ENCODE measurements at places on chromosomes 2 and 18.

- no peak for DNase-seq
Observed at GRCh38 chr2:232838406-232838874, 31.6 kb upstream of the SNORC start.

DNA sequence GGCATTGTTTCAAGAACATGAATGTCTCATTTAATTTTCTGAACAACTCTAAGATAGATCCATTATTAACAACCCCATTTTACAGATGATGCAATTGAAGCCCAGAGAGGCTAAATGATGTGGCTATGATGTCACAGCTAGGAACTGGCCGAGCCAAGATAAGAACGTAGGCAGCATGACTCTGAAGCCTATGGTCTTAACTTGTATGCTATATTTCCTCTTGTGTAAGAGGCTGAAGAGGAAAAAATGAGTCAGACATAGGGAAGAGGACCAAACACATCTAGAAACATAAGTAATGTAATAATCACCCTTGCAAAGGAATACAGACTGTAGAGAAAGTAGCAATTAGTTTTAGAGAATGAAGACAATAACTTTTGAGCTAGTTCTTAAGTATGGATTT, 416.8 kb downstream of the FIGN start:
- no peak for DNase-seq

DNA sequence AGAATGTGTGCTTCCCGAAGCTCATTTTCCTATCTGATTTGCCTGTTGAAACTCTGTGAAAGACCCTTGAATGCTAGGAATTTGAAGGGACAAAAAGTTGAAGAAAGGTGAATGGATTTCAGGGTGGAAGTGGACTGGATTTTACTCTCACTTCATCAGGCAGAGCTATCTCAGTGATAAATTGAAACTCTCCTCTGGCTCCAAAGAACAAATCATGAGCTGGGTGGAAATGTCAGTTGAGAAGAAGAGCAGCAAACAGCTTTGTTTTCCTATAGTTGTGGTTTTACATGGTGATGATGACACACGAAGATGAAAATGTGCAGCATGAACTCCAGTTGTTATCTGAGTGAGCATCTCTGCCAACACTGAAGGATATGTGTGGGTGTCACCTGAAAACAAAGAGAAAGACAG, 34.4 kb downstream of the CD28 start:
- DNase-seq: no peak

GRCh38 chr2:78979380-78980151, 45.9 kb upstream of the REG3G start:
- DNase-seq: no peak

DNA sequence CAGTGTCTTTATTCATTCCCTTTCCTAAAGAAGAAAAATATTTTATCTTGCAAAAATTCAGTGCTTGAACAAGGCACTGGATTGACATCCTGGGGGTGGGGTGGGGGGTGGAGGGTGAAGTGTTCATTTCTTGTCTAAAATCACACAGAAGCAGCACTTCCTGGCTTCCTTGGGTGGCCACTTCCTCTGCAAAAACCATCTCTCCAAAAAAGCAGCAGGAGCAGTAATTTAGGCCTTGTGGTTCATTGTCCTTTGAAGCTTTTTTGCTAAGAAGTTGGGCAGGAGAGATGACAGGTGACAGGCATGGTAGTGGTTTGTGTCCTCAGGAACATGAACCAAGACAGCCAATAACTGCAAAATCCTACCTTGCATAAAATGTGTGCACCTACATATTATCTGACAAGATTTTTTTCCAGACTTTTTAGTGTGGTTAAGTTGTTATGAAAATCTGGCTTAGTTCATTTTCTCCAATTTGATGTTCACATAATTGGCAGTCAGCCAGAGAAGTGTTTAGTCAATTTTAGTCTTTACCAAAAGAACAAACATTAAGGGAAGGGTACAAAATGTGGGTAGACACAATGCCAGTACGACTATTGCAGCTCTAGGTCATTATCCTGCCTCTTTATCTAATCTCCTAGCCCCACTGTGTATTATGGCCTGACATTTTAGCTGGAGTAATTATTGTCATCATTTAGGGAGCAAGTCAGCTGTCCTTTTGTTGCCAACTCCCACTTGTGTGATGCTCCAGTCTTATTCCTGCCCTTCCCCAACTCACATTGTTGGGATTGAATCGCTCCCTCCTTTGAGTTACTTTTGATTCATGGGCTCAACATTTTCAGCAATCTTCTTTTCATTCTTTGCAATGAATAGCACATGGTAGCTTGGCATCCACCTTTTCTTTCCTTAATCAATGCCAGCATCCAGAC, 177.2 kb downstream of the MYO3B start:
- no peak for DNase-seq

DNA sequence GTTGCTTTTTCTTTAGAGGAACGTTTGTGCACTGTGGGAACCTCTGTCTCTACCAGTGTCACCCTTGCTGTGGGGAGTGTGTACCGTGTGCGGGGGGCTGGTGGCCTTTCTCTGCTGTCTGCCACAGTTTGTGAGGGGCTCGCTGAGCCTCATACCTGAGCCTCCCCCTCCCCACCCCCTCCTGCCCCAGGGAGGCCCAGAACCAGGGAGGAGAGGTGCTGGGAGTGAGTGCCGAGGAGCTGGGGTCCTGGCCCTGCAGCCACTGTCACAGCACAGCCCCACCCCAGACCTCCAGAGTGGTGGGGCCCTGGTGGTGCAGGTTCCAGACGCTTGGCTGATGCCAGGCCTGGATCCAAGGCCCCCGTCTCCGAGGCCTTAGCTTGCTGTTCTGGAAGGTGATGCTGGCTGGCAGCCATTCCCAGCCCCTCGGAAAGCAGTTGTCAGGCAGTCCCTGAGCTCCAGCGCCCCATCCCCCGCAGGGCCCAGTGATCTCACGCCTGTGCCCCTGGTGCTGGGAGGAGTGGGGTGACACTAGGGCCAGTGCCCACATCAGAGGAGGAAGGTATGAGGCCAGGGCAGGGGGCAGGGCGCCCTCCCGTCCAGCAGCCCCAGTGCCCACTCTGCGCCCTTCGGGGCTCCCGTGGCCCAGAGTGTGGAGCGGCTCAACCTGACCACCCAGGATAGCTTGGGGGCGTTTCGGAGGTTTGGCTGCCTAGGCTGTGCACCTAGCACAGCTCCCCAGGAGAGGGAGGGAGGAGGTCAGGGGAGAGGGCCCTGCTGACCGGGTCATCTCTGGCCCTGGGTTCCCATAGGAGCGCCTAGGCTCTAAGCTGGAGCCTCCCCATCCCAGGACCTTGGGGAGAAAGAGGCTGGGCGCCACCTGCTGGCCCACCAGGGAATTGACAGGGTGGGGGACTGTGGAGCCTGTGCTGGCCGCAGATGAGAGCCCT, 53.0 kb upstream of the ALPP start:
- DNase-seq: no peak

Measured in NCI-H1417 treated with DMSO at 0.1 percent for 48 hours (cell line).